ENCODE measurements at places on chromosomes 7 and 10. TPM values are rescaled to one million over a fixed set of nuclear protein-coding genes. Genes with fewer than 3 reads are reported as not detected.

DNA sequence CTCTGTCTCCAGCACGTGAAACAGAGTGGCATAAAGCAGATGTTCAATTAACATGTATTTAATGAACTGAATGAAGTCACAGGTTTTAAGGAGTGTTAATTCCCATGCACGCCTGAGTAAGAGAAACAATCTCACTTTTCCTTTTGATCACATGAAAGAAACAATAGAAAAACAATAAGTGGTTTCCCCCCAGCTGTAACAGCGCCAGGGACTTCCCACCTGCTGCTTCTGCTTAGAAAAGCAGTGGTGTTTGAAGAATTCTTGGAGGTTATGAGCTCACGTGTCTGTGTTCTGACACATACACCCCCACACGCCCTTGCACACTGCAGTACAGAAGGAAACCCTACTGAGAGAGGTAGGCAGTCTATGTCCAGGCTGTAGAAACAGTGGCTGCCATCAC, 51.3 kb upstream of the FRMD4A start:
- no peak overlapping the region for H3K4me3 ChIP-seq
- H3K4me1 ChIP-seq, result peaks cover 14% of the 10 kb centered on the region
- DNase-seq, result no peak
- peaks cover 2% of the 10 kb centered on the region for H3K27me3 ChIP-seq
- H3K27ac ChIP-seq, result no peak overlapping the region

DNA sequence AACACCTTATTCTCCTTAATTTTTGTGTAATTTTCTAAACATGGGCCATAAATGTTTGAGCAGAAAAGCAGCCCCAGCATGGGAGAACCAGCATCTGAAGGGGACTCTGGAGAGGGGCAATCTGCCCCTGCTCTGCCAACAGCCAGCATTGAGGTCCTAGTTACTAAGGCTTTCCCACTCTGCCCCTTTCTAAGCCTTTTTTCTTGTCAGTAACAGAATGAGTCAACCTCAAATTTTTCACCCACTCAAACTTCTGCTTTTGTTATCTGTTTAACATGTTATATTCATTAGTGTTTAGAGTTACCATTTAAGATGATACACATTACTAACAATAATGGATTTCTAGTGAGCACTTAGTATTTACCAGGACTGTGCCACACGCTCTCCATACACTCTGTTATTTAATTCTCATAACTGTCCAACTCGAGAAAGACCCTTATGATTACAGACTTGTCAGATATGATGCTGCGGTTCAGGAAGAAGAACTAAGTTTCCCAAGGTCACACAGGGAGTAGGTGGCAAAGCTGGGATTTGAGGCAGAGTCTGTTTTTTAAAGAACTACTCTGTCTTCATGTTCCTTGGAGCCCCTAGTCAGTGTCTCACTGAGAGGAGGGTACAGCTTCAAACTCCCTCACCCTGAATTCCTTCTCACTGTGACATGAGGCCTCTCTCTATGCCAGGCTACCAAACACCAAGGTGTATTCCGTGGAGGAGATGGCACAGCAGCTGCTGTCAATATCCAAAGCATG, 19.9 kb upstream of the GPAM start:
- DNase-seq, result no peak
- H3K36me3 ChIP-seq, result no peaks in the 10 kb centered on the region
- no peaks in the 10 kb centered on the region for H3K27me3 ChIP-seq
- H3K4me1 ChIP-seq, result peaks cover 2% of the 10 kb centered on the region
- H3K27ac ChIP-seq, result no peak overlapping the region

- H3K4me3 ChIP-seq, result no peak overlapping the region
- H3K27me3 ChIP-seq, result peaks cover 4% of the 10 kb centered on the region
- no peaks in the 10 kb centered on the region for H3K36me3 ChIP-seq
- no peak for DNase-seq
- H3K27ac ChIP-seq, result no peak overlapping the region
Measured at GRCh38 chr7:132390705-132391104, 185.6 kb downstream of the PLXNA4 start.

GRCh38 chr7:74134117-74134620, 40.0 kb upstream of the EIF4H start:
- peaks cover 5% of the 10 kb centered on the region for H3K27me3 ChIP-seq
- H3K36me3 ChIP-seq, result no peaks in the 10 kb centered on the region
- no peak overlapping the region for H3K4me3 ChIP-seq
- H3K4me1 ChIP-seq, result peaks cover 11% of the 10 kb centered on the region
- DNase-seq, result no peak
- no peak overlapping the region for H3K27ac ChIP-seq

- no peak overlapping the region for H3K27ac ChIP-seq
- no peaks in the 10 kb centered on the region for H3K27me3 ChIP-seq
- peaks cover 15% of the 10 kb centered on the region for H3K4me1 ChIP-seq
- H3K4me3 ChIP-seq, result no peak overlapping the region
- H3K36me3 ChIP-seq, result no peaks in the 10 kb centered on the region
Measured at GRCh38 chr10:7477538-7478334, 66.9 kb upstream of the SFMBT2 start.

DNA sequence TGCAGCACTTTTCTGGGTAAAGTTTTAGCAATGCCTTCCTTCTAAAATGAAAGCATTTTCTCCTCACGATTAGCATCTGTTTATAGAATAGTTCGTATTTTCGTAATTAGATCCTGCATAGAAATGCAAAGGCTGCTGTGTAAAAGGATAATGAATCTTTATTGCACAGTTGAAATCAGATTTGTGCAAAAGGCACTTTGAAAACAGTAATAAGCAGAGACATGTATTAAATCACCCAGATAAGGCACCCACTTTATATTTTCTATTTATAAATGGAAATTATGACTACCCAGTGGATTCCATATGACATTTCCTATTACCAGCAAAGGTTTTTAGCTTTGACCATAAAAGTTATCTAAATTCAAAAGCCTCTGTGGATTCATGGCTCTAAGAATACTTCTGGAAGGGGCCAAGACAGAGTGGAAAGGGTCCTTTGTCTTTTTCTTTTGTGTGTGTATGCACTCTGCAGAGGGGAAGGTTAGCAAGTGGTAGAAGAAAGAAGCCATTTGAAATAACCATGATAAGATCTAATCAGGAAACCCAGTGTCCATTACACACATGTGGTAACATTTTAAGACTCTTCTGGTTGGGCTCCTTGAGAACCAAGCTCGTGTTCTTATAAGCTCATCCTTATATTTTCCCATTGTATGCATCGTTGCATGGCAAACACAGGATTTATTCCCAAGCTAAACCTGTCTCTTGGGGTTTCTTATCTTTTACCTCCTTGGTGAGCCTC, 612.1 kb downstream of the AUTS2 start:
- no peak for DNase-seq
- H3K4me3 ChIP-seq, result no peak overlapping the region
- H3K4me1 ChIP-seq, result no peaks in the 10 kb centered on the region
- no peak overlapping the region for H3K27ac ChIP-seq
- no peaks in the 10 kb centered on the region for H3K27me3 ChIP-seq

DNA sequence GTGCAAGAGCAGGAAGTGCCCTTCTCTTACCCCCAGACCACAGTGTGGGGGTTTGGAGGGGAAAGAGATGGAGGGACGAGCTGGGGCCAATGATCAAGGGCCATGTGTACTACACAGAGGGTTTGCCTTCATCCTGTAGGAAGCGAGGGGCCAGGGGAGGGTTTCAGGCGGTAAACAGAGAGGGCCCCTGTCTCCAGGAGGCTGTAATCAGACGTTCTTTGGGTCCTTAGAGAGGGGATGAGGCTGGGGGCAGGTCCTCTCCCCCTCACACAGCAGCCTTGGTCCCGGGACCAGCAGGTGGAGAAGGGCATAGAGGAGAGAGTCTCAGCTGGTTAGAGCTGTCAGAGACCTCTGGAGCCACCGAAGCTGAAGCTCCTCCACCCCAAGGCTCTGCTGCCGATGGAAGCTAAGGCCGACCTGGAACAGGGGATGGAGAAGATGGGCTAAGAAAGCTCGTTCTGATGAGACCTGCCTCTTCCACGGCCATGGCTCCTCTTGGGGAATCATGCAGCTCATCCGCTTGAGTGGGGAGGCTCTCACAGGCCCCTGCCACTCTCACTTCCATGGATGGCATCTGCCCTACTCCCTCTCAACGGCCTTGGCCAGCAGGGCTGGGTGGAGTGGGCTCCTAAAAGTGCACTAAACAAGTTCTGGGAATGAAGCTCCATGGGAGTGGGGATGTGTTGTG, 3.5 kb downstream of the LOXL4 start:
- H3K27ac ChIP-seq, result no peak overlapping the region
- peak overlapping the region; percentile 36 for H3K4me3 ChIP-seq
- H3K4me1 ChIP-seq, result peaks cover 36% of the 10 kb centered on the region
- H3K36me3 ChIP-seq, result no peaks in the 10 kb centered on the region

PON1 gene
- not detected for total RNA-seq

CTAGE8 gene
- total RNA-seq, result 0.72 TPM

TBX20 gene
- 5.5 TPM for total RNA-seq

CTNNA3 gene
- 5.5 TPM for total RNA-seq
